ENCODE measurements at places on chromosomes 2 and 18.

GRCh38 chr2:98985905-98986666 is 50.1 kb upstream of the CRACDL start:
- no peak for DNase-seq

GRCh38 chr2:58416696-58417095 is 175.6 kb upstream of the FANCL start:
- no peak for DNase-seq

DNA sequence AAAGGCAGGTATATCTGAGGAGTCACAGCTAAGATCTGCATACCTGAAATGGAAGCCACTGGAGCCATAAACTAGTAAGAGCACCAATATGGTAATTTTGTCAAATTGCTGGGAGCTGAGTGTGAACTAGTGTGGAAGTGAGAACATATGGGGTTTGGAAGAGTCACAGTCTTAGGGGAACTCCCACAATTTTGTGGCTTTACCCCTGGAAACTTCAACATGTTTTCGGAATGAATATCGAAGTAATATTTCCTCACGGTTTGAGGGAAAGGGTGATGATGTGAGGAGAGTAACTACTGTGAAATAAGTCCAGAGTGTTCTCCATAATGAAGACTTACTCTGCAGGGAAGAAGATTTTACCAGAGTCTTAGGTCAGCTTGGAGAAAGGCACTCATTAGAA is 565.9 kb downstream of the RIT2 start:
- no peak for DNase-seq

DNA sequence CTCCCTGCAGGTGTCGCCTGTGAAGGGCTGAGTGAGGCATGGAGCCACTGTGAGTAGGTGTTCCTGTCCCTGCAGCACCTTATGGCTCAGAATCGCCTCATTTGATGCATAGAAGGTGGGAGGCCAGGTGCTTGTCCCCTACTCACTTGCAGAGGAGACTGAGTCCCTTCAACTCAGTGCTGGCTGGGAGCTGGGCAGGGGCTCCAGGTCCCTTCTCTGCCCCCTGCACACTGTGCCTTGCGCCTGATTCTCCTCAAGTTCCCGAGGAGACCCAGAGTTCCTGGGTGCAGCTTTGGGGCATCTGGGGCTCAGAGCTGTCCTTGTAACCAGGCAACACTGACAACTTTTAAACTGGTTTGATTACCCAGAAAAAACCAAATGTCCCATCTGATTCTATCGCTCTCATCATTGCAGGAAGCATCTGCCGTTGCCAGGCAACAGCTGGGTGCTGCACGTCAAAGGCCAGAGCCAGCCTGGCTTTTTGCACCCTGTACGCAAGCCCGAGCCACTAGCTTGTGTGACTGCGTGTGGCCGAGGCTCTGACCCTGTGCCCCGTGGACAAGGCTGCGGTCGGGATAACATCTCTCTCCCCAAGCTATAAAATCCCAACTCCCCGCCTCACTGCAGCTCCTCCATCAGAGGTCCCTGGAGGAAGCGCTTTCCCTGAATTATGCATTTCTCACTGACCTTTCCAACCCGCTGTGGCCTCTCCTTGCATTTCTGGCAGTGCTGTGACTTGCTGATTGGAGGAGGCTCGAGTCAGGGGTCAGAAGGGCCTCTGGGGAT is 130.8 kb upstream of the HDAC4 start:
- no peak for DNase-seq

GRCh38 chr2:44553456-44553855 is 191.7 kb downstream of the CAMKMT start:
- DNase-seq = peak; percentile 44

DNA sequence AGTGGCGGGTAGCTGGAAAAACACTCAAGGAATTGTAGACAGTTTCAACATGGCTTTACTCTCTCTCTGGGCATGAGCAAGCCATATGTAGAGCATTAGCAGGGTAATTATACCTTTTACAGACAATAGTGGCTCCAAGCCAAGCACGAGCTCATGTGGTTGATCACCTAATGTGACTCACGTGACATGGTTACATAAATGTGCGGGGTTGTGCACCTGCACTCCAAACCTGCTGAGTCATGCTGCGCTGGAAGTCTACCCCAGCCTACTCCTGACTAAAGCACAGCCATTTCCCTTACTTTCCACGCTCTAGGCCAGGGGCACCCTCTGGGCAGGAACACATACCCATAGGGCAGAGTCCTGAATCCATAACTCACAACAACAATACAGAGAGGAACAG is 232.8 kb downstream of the MBD5 start:
- no peak for DNase-seq

DNA sequence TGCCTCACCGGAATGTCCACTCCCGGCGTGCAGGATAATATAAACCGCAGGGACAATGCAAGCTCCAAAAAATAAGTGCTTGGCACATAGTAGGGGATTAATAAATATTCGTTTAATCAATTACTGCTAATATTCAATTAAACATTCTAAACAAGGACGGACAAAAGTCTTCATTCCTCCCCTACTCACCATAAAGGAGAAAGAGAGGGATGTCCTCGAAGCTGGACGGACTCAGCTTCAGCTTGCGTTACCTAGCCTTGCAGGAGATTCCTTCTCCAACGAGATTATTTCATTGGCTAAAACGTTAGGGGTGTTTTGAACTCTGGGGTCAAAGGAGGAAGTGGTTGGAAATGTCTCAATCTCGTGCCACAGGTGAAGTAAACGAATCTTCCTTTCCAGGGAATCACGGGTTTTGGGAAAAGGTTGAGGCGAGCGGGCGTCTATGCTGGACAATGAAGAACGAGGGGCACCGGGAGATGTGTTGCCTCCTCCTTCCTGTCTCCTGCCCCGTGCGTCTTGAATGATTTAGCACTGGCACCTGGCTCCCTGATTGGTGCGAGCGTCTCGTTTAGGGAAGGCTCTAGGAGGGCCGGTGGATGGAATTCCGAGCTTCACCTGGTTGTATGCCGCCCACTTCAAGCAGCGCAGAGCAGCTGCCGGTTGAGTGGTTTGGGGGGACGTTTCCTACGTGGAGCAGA is 2.0 kb upstream of the GAD1 start:
- DNase-seq = no peak

- no peak for DNase-seq
Measured at GRCh38 chr18:48824231-48824970, 126.4 kb downstream of the SMAD7 start.

DNA sequence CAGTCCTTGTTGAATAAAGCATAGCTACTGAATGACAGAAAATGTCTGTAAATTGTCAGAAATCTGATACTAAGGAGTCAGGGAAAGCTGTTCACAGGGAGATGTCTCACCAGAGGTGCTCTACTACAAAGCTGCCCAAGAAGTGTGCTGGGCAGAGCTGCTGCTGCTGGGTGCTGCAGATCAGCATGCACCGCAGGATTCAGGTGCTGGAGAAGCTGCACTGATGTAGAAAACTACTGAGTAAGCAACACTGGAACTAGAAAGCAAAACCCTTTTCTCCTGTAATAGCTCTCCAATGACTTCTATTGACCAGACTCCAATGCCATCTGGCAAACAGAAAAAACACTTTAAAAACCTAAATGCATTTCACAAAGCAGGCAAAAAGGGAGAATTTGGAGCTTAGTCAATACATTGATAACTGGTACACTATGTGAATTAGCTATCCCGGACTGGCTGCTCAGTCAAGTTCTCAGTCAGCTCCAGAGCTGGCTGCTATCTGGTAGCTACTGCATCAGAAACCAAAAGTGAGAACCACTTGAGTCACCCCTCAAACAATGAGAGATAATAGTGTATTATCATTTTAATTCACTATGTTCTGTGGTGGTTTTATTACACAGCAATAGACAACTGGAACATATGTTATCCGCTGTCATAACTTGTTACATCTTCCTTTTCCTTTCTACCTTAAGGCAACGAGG is 493.1 kb downstream of the CPS1 start:
- DNase-seq = no peak

DNA sequence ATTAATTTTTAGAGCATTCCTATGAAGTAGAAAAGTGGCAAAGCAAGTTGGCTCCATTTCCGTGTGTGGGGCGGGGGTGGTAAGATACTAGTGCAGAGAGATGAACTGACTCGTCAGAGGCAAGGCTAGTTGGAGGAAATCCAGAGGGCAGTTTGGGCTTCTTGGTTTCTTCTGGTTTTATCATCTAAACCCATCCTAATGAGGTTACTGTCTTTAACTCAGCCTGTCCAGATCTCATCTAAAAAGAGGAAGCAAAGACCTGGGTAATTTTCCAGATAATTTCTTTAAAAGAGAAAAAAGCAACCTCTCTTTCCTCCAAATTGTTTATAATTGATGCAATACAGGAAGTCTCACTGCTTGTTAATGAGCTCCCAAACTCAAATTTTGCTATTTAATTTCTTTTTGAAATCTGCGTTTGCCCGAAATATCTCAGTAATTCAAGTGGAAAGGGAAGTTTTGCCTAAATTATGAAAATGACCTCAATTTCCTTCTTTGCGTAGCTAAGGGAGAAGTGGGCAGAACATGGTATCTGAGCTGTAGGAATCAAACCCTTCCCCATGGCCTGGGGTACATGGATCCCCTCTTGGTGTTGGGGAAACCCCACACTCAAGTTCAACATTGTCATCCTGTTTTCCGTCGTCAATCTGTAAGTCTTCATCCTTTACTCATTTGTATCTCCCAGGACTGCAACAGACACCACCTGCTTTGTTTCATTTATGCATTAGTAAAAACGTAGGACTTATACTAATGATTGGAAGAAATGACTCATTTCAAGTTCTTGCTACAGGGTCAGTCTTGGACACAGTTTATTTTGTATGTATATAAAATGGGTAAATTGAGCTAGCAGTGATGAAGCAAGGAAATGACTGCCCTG is 89.1 kb upstream of the KLF7 start:
- DNase-seq = no peak

GRCh38 chr2:215171796-215172195 is 33.4 kb upstream of the ABCA12 start:
- no peak for DNase-seq

- DNase-seq = no peak
Measured at GRCh38 chr2:9145752-9146430, 60.7 kb upstream of the ASAP2 start.

- DNase-seq = no peak
Measured at GRCh38 chr2:76073992-76074604, 363.4 kb upstream of the GCFC2 start.

GRCh38 chr2:162258686-162259085 is 15.4 kb upstream of the FAP start:
- DNase-seq = peak; percentile 70

DNA sequence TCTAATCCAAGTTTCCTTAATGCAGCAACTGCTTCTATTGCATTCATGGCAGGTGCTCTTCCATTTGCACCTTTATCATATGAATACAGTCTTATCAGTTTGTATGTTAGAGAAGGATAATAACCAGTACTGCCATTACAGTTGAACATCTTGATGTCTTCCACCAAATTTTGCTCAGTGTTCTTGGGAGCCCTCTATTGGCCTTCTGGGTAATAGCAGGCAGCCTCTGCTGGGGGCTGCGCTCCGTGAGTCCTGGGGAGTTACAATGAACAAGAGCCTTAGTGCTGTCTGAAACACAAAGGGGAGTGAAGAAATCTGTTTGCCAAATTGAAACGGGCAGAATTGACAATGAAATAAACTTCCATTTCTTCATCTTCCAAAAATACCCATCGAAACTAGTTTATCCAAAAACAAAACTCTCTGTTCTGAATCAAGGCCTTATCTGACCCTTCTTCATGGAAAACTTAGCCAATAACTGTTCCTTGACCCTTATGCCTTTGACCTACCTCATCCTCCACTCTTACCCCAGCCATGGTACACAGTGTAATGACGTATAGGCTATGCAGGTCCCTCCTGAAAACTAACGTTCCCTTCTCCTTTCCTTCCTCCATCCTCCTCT is 79.9 kb downstream of the ALK start:
- DNase-seq = peak; percentile 11

Measured in stromal cell of bone marrow (primary cell).